AG09309 (cell line): ENCODE measurements at places on chromosomes 2 and 18.

GRCh38 chr2:158530829-158531228 lies 74.1 kb downstream of the PKP4 start:
- no peak for DNase-seq

GRCh38 chr2:183063083-183063482 lies 15.5 kb upstream of the DUSP19 start:
- peak; percentile 34 for DNase-seq

GRCh38 chr18:14925281-14925709 lies 177.3 kb downstream of the ANKRD30B start:
- peak; percentile 47 for DNase-seq

DNA sequence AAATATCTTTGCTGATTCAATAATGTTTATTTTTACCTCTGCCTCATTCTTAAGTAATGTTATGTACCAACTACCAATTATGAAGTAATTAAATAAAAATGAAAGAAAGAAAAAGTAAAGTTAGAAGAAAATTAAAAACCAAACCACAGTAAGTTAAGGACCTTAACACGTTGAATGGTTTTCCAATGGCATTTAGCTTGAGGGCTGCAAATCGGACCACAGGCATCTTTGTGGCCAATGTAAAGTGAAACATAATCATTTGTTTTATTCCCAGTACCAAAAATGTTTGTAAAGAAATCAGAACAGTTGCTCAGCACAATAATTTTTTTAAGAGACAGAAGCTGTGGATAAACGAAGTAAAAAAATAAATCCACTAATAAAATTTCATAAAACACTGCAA lies 1455.5 kb upstream of the ZEB2 start:
- DNase-seq = no peak

DNA sequence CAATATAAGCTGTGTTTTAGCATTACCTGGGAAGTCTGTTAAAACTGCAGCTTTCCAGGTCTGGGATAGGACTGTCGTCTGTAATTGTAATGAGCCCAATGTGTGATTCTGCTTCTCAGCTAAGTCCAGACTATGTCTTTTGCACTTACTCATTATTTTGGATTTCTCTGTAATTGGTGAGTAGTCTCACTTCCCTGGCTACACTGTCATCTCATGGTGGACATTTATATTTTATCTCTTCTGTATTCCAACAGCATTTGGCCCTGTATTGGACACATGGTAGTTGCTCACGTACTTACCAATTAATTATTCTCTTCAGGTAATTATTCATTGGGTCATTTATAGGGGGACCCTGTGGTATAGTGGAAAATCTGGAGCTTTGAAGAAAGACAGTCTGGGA lies 28.0 kb downstream of the LHCGR start:
- no peak for DNase-seq

DNA sequence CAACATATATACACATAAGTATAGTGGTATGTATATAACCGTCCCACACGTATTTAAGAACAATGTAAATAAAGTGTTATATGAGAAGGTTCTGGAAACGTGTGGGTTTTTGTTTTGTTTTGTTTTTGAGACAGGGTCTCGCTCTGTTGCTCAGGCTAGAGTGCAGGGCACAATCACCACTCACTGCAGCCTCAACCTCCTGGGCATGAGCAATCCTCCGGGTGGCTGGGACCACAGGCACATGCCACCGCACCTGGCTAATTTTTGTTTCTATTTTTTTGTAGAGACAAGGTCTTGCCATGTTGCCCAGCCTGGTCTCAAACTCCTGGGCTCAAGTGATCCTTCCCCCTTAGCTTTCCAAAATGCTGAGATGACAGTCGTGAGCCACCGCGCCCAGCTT lies 6.2 kb downstream of the ADAM17 start:
- no peak for DNase-seq

- DNase-seq = no peak
Measured at GRCh38 chr2:132515010-132515409, 98.4 kb downstream of the GPR39 start.

GRCh38 chr18:362311-363290 lies 94.8 kb upstream of the THOC1 start:
- DNase-seq = no peak

GRCh38 chr2:43950383-43951008 lies 45.3 kb downstream of the LRPPRC start:
- peak; percentile 1 for DNase-seq

- DNase-seq = no peak
Measured at GRCh38 chr2:119721904-119722303, 37.8 kb upstream of the PTPN4 start.
